ENCODE measurements at places on chromosomes 1 and 21.

DNA sequence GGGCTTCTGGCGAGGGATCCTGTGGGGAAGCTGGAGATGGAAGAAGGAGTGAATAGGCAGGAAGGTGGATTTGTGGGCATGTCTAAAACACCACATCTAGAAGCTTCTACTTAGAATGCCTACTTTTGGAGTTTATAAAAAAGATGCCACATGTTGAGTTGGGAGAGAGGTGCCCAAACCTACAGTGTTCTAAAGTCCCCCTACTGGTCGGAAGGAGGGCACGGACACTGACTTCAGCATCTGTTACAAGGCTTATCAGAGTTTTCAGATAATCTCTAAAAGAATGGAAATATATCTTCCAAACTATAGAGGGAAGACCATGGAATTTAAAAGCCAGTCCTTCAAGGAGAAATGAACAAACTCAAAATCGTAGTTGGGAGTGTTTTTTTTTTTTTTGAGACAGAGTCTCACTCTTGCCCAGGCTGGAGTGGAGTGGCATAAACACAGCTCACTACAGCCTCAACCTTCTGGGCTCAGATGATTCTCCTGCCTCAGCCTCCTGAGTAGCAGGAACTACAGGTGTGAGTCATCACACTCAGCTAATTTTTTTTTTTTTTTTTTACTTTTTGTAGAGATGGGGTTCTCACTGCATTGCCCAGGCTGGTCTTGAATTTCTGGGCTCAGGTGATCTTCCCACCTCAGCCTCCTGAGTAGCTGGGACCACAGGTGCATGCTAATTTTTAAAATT is 14.8 kb downstream of the IBA57 start:
- DNase-seq, result no peak

DNA sequence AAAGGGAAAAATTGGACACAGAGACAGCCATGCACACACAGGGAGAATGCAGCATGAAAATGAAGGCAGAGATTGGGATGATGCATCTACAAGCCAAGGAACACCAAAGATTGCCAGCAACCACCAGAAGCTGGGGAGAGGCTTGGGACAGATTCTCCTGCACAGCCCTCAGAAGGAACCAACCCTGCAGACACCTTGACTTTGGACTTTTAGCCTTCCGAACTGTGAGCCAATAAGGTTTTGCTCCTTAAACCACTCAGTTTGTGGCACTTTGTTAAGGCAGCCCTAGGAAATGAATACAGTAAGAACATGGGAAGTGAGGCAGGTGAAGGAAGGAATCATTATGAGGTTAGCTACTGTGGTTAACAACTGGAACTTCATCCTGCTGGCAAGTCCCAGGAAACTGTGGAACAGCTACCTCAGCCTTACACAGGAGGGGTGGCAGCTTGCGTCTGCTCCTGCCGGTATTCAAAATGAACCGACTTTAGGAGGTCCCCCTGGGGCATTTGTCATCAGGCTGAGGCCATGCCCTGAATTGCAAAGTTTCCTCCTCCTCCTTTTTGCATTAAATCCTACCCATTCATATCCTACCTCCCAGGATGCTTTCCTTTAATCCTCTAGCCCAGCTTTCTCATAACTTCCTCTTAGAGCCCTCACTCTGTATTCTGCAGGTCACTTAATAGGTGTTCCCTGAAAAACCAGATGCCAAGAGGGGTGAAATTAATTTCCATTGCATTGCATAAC is 15.4 kb downstream of the CD247 start:
- no peak for DNase-seq

DNA sequence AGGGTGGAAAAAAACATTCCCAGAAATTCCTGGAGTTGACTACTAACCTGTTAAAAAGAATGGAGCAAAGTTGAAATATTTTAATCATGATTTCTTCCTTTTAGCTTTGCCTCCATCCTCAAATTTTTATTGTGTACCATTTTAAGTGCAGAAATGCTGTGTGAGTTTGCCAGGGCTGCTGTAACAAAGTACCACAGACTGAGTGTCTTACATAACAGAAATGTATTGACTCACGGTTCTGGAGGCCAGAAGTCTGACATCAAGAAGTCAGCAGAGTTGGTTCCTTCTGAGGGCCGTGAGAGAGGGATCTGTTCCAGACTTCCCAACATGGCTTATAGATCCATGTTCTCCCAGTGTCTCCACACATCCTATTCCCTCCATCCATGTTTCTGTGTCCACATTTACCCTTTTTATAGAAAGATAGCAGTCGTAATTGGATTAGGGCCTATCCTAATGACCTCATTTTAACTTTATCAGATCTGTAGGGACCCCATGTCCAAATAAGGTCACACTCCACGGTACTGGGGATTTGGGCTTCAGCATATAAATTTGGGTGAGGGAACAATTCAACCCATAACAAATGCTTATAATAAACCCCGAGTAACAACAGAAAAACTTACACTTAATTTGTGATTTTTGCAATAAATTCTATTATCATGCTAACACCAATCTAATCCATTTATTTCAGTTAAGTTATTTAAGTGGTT is 12.7 kb downstream of the SNX7 start:
- DNase-seq, result no peak

DNA sequence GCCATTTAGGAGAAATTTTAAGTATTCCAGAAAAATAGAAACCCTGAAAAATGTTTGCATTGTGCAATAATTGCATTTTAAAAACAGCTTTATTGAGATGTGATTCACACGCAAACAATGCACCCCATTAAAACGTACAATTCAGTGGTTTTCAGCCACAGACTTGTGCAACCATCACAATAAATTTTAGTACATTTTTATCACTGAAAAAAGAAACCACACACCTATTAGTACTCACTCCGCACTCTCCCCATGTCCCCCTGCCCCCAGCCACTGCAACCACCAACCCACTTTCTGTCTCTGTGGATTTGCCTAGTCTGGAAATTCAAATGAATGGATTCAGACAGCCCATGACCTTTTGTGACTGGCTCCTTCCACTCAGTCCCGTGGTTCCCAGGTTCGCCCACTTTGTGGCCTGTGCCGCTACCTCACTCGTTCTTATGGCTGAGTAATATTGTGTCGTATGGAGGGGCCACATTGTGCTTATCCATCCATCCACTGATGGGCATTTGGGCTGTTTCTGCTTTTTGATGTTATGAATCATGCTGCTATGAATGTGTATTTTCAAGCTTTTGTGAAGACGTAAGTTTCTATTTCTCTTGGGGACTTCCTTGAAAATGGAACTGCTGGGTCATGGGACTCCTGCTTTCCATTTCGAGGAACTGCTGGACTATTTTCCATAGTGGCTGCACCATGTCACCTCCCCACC is 147.7 kb upstream of the ARHGEF16 start:
- no peak for DNase-seq

GRCh38 chr1:17080880-17081279 is 27.0 kb upstream of the SDHB start:
- no peak for DNase-seq

DNA sequence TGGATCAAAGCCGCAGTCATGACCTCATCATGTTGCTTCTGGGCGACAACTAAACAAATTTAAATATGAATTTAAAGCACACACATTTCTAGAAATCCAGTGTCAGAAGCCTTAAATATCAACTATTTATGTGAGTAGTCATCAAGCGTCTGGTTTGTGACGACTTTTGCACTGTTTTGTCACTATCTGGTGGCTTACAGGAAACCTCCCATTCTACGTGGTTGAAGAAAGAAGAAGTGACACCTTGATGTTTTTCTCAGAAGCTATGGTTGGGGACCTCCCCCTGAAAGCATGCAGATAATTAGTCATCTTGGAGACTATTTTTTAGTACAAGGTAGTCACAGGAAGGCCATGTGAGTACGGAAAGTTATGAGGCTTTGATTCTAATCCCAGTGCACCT is 58.5 kb downstream of the TENT5C start:
- no peak for DNase-seq

GRCh38 chr1:10490286-10490970 is 15.7 kb downstream of the PEX14 start:
- no peak for DNase-seq

DNA sequence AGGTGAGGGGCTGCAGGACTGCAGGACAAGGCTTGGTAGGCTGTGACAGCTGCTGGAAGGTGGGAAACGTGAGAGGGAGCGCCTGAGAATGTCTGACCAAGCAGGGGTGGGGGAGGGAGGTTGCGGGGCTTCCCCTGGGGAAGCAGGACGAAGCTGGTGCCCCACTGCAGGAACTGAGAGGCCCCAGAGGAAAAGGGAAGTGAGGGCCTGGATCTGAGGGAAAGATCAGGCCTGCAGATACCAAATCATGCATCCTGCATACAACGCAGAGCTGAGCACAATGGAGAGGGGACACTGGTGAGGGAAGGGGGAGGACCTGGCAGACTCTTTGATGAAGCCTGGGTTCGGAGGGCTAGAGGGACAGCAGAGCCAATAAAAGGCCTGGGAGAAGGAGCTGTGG is 65.7 kb upstream of the BACE2 start:
- no peak for DNase-seq

DNA sequence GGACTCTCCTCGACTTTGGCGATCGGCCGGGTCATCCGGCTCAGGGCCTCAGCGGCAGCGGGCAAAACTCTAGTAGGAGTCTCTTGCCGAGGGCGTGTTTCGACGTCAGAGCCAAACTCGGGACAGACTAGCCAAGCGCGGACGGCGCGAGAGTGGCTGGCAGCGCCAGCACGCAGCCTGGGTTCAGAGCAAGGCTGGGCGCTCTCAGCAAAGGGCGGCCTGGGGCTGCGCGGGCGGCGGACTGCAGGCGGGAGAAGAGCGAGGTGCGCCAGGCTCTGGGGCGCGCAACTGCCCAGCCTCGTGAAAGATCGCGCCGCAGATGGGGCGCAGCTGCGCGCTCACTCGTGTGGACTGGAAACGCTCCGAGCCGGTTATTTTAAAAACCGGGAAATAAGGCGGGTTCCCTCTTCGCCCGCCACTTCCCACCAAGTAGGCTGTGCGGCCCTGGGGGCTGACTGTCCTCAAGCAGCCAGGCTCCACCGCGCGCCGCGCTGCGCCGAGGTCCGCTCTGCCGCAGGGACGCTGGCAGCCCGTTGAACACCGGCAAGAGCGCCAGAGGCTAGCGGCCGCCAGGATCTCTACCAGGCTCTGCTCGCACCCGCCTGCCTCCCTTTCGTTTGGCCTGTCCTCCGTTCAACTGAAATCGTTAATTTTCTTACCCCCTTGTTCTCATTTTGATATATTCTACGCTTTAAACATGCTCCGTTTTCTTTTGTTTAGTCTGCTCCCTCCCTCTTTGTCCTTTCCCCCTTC is 2.4 kb downstream of the ALX3 start:
- no peak for DNase-seq

DNA sequence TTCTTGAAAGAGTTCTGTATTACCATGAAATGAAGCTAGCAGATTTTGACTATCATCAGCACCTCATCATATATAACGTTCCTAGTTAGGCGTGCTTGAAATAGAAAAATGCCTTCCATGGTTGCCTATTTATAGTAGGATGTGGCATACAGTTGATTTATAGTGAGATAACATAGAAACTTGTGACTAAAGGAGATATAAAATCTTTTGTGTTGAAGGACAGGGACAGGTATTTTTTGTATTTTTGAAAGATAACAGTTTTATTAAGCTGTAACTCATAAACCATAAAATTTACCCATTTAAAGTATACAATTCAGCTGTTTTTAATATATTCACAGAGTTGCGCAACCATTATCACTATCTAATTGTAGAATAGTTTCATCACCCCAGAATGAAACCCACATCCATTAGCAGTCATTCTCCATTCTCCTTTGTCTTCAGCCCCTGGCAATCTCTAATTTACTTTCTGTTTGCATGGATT is 19.3 kb downstream of the SPEN start:
- DNase-seq, result no peak

- no peak for DNase-seq
Observed at GRCh38 chr1:52672946-52673345, 25.2 kb downstream of the COA7 start.

DNA sequence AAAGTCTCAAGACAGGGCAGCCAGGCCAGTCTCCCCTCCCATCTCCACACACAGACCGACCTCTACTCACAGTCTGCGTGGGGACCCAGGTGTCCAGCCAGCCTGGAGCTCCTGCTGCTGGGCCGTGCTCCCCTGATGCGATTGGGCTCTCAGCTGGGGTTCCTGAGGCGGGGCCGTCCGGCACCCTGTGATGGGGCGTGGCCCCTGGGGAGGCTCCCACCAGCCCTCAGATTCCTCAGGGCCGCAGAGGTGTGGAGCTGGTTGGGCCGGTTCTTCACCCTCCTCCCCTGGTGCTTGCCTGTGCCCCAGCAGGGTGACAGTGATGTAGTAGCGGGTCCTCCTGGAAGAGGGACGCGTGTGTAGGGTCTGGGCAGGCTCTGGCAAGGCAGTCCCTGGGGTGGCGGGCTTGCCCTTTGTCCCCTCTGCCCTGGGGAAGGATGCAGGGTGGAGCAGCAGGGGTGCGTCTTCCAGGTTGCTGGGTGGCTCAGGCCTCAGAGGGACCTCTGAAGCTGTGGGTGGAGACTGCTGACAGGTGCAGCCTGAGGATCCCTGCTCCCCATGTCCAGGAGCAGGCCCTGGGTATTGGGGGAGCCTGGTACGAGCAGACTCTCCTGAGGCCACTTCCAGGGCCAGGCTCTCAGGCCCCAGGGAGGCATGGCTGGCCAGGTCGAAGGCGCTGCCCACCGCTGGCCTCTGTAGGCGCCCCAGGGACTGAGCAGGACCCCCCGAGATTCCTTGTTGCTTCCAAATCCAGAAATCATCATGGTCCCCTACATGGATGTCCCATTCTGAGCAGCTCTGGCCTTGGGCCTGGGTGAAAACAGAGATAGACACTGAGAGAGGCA is at the start of gene CRYBG2:
Gene CRYBG2 (minus strand): TSS at position 155 of the 845 bp plus-strand sequence. CDS start 7,473 bp downstream, outside the sequence.
- no peak for DNase-seq

DNA sequence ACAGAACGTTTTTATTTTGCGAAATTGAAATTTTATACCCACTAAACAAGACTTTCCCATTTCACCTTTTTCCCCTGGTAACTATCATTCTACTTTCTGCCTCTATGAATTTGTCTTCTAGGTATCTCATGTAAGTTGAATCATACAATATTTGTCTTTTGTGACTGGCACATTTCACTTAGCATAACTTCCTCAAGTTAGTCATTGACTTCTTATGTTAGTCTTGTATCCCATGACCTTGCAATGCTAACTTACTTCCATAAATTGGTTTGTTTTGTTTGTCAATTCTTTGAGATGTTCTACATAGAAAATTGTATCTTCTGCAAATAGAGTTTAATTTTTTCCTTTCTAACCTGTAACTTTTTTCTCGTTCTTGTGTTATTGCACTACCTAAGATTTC is 26.9 kb downstream of the SH3BP5L start:
- no peak for DNase-seq

GRCh38 chr21:38297871-38298270 is 41.1 kb downstream of the KCNJ15 start:
- no peak for DNase-seq

DNA sequence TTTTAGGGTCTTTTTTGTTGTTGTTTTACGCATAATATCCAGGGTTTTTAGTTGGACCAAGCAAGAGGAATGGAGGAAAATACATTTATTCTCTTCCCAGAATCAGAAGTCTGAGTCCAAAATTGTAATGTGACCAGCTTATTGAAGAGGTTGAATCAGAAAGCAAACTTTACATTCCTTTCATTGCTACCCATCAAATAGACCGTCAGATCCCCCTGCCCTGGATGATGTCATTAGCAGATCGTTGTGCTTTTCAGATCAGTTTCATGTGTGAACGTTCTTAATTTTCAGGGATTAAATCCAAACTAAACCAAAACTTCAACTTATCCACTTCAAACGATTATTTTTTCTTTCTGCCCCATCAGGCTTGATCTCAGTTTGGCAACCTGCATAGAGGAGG is 85.7 kb upstream of the NGF start:
- no peak for DNase-seq
